HFFc6 (cell line): ENCODE measurements at places on chromosomes 5 and 9. TPM values are rescaled to one million over a fixed set of nuclear protein-coding genes. Genes with fewer than 3 reads are reported as not detected.

DNA sequence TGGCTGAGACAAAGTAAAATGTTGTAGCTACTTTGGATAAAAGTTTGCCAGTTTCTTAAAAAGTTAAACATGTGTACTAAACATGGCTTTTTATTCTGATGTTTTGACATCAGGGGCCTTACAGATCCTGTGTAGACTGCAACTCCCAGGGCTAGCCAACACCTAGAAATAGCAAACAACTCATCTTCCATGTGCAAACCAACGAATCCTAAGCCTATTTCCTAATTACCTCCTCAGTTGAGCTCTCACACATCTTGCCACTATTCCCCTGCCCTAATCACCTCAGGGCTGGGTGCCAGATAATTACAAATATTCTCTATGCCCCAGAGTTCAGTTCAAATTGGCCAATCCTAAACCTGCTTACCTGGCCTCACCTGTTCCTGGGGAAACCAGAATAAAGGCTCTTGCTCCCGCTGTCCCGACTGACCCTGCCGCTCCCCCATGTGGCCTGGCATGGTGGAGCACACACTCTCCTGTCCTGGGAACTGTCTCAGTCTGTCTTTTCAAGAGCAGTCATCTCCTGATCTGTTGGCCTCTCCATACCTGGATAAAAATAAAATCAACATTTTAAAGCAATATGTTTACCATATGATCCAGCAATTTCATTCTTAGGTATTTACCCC is 37.1 kb upstream of the FAM169A start:
- no peak overlapping the region for H3K27ac ChIP-seq
- H3K36me3 ChIP-seq: no peaks in the 10 kb centered on the region
- peaks cover 5% of the 10 kb centered on the region for H3K27me3 ChIP-seq
- H3K4me3 ChIP-seq: no peak overlapping the region
- DNase-seq: no peak
- no peaks in the 10 kb centered on the region for H3K4me1 ChIP-seq

DNA sequence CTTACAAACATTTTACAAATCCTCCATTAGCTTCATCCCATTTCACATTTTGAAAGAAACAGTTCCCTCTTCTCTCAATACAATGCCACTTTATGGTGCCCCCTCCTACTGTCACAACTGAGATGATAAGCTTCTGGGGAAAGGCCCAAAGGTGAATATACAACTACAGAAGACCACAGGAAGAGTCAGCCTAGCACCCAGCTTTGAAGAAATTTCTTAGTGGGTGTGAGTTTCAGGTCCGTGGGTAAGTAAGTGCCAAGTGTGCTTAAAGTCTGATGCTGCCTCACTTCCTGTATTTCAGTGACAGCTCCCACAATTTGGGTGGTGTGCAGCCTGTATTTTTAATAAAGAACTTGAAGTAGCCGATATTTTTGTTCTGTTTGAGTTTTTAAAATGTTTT is 68.1 kb downstream of the ARHGEF28 start:
- no peak overlapping the region for H3K4me3 ChIP-seq
- peaks cover 67% of the 10 kb centered on the region for H3K4me1 ChIP-seq
- no peaks in the 10 kb centered on the region for H3K36me3 ChIP-seq
- no peak for DNase-seq

DNA sequence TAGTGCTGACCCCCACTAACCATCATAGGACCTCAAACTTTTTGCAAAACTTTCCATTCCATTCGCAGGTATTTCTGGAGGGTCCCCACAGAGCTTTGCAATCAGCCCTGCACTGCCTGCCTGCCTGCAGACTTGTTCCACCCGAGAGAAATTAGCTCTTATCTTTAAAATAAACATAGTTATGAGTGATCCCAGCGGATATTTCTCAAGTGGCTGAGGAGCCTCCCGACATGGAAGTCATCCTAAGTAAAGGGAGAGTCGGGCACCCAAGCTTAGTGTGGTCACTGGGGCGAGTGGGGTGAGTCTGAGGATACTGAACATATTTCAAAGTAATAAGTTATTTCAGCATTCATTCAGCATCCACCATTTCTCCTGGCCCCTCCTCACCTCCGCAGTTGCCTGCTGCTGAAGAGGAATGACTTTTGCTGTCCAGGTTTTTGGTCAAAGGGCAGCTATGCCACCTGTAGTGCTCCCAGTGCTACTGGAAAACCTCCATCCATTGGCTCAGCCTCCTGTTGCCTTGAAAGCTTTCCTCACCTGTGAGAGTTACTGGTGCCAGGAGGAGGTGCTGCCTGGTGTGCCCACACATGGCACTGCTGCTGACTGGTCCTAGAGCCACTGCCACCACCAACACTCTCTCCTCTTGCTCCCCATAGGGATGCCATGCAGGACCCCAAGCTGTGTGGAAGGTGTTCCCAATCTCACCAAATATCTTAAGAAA is 89.7 kb upstream of the PCSK1 start:
- H3K27ac ChIP-seq: no peak overlapping the region
- DNase-seq: no peak
- H3K27me3 ChIP-seq: peaks cover 8% of the 10 kb centered on the region; the same call in 1 of the 2 replicates
- H3K4me3 ChIP-seq: no peak overlapping the region
- no peaks in the 10 kb centered on the region; the same call in 1 of the 2 replicates for H3K4me1 ChIP-seq

GRCh38 chr9:83312537-83312936 is 225.7 kb downstream of the FRMD3 start:
- peaks cover 9% of the 10 kb centered on the region; the same call in 1 of the 2 replicates for H3K36me3 ChIP-seq
- no peak for DNase-seq
- H3K27ac ChIP-seq: no peak overlapping the region

DNA sequence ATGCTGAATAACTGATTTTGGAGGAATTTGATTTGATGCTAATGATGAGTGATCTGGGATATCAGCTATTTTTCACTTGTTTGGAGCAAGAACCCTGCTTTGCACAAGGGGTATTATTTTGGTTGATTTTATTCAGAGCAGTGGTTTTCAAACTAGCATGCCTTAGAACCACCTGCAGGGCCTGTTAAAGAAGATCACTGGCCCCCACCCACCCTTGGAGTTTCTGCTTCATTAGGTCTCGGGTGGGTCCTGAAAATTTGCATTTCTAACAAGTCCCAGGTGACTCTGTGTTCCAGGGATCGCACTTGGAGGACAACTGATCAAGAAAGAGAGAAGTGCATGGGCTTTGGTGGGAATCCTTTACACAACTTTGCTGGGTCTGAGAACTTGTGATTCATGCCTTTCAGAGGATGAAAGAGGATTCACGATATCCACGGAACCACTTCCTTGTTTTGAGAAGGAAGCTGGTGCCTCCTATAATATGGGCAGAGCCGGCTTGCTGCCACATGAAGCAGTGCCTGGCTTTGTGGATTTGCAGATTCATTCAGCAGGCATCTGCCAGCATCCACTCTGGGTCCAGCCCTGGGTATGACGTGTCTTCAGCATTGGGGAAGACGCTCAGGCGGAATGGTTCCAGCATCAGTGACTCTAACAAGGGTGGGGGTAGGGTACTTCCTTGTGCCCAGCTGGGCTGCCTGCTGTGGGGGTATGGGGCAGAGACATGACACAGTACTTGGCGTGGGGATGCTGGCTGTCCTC is 106.6 kb upstream of the PITX1 start:
- H3K27me3 ChIP-seq: peaks cover 3% of the 10 kb centered on the region
- peak; percentile 26 for DNase-seq
- H3K4me1 ChIP-seq: peaks cover 43% of the 10 kb centered on the region
- peak overlapping the region; percentile 87 for H3K27ac ChIP-seq
- H3K36me3 ChIP-seq: no peaks in the 10 kb centered on the region

Gene BNC2
- total RNA-seq: 19.1 to 26.0 TPM (median 20.2 TPM) in 3 replicates

GRCh38 chr5:15203376-15203775 is 296.6 kb upstream of the FBXL7 start:
- H3K4me1 ChIP-seq: no peaks in the 10 kb centered on the region
- H3K27me3 ChIP-seq: no peaks in the 10 kb centered on the region
- no peak for DNase-seq
- no peak overlapping the region for H3K27ac ChIP-seq
- H3K4me3 ChIP-seq: no peak overlapping the region

- peak; percentile 51 for DNase-seq
- H3K27me3 ChIP-seq: peaks cover 2% of the 10 kb centered on the region
- H3K27ac ChIP-seq: no peak overlapping the region
- no peak overlapping the region for H3K4me3 ChIP-seq
- peaks cover 4% of the 10 kb centered on the region; the same call in 1 of the 2 replicates for H3K36me3 ChIP-seq
Measured at GRCh38 chr9:135504262-135505243, 4.1 kb downstream of the MRPS2 start.

Gene ELAVL2
- not detected in 3 replicates for total RNA-seq

DNA sequence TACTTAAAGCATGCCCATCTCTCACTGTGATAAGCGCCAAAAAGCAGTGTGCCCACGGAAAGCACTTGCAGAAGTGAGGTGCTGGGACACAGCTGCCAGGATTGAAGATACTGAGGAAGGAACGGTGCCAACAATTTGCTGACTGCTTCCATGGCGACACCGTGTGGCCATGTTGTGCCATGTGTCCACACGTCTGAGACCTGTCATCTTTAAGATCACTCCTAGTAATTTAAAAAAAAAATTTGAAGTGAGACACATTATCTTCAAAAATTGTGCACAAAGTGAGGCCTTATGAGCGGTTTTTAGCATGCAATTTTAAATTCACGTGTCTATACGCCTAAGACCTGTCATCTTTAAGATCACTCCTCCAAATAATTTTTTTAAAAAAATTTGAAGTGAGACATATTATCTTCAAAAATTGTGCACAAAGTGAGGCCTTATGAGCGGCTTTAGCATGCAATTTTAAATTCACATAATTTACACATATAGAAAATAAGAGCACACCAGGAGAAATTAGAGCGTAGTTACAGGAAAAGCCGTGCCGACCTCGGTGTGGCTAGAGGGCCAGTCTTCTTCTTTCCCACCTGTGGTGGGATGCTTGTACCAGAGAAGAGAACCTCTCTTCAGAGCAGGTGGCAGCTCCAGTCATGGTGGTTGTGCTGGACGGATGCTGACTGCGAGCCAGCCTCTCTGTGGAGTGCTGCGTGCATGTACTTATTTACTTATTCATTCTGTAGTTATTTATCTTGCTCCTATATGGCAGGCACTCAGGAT is 21.4 kb upstream of the FLT4 start:
- DNase-seq: peak; percentile 2
- no peaks in the 10 kb centered on the region for H3K36me3 ChIP-seq
- no peak overlapping the region for H3K4me3 ChIP-seq
- peaks cover 5% of the 10 kb centered on the region for H3K27me3 ChIP-seq
- H3K4me1 ChIP-seq: no peaks in the 10 kb centered on the region
- no peak overlapping the region for H3K27ac ChIP-seq

Gene NUTM2F
- not detected in 2 replicates for total RNA-seq

Gene PAEP
- total RNA-seq: not detected in 3 replicates

GRCh38 chr5:89117124-89117644 is 234.2 kb upstream of the MEF2C start:
- no peaks in the 10 kb centered on the region for H3K36me3 ChIP-seq
- no peak overlapping the region for H3K27ac ChIP-seq
- no peak for DNase-seq
- H3K4me3 ChIP-seq: no peak overlapping the region
- H3K4me1 ChIP-seq: no peaks in the 10 kb centered on the region
- H3K27me3 ChIP-seq: no peaks in the 10 kb centered on the region

- no peak overlapping the region for H3K27ac ChIP-seq
- no peak overlapping the region for H3K4me3 ChIP-seq
- no peaks in the 10 kb centered on the region for H3K4me1 ChIP-seq
- no peaks in the 10 kb centered on the region; the same call in 1 of the 2 replicates for H3K27me3 ChIP-seq
- DNase-seq: no peak
- H3K36me3 ChIP-seq: no peaks in the 10 kb centered on the region
Measured at GRCh38 chr5:85998656-85999055, 619.1 kb upstream of the COX7C start.

DNA sequence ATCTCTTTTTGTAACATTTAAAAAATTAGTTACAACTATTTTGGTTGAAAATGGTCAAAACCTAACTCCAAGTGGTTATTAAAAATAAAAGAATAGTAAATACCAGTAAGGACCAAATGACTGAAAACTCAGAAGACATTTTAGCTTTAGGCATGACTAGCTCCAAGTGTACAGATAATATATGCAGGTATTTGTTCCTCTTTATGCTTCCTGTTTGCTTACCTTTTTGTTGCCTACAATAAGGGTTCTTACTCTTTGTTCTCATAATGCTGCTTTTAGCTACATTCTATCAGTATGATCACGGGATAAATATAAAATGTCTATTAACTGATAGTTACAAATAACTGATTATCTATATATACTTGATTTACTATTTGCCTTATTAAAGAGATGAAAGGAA is 259.6 kb downstream of the CDH12 start:
- H3K27me3 ChIP-seq: no peaks in the 10 kb centered on the region
- no peaks in the 10 kb centered on the region for H3K36me3 ChIP-seq
- DNase-seq: no peak
- H3K4me1 ChIP-seq: peaks cover 7% of the 10 kb centered on the region
- no peak overlapping the region for H3K27ac ChIP-seq
- no peak overlapping the region for H3K4me3 ChIP-seq

DNA sequence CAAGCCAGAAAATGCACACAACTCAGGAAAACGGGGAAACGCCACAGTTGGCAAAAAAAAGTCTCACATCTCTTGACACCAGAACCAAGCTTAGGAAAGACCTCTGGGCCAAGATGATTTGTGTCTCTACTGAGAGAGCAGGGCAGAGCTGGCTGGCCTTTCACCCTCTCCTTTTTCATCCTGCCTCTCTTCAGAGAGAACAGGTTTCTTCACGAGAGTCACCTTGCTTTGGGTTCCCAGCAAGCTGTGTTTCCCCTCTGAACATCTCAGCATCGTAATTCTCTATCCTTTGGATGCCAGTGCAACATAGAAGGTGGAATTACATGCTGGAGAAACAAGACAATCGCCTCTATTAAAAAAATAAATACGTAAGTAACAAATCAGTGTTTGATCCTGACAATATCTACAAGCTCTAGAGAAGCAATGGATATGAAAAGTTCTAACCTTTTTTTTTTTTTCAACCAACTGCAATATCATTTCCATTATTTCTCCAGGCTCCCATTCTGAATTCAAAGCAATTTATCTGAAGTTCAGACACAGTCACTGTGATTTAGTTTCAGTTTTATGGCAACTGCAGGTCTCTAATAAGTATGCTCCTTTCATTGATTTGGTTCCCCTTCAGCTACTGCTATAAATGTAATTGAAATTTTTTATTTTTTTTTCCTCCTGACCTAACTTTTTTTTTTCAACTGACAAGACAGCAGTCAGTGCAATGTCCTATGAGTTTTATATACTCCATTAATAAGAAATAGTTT is 708.6 kb downstream of the DTWD2 start:
- H3K27ac ChIP-seq: no peak overlapping the region
- H3K4me1 ChIP-seq: no peaks in the 10 kb centered on the region
- no peaks in the 10 kb centered on the region for H3K27me3 ChIP-seq
- peak overlapping the region; percentile 19; the same call in 1 of the 2 replicates for H3K4me3 ChIP-seq
